PC-3 (cell line): ENCODE measurements at places on chromosomes 16 and 17.

DNA sequence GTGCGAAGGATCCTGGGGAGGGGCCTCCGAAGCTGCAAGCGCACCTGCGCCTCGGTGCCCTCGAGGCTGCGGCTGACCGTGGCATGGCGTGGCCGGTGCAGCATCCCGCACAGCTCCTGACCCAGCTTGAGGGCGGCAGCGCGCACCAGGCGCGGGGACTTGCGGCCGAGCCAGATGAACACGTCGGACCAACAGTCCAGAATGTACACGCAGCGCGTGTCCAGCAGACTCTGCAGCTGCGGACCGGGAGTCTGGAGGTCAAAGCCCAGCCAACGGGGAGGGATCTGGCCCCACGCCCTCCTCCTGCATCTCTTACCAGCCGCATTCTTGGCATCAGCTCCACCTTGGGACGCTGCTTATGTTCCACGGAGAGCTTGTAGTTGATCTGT, 10.9 kb downstream of the FLII start:
- no peak for DNase-seq

GRCh38 chr17:44745301-44745700, 13.5 kb upstream of the ADAM11 start:
- DNase-seq: no peak

GRCh38 chr17:61618950-61619349, 27.9 kb upstream of the NACA2 start:
- no peak for DNase-seq

- no peak for DNase-seq
Measured at GRCh38 chr16:70711211-70712031, 25.6 kb upstream of the MTSS2 start.

DNA sequence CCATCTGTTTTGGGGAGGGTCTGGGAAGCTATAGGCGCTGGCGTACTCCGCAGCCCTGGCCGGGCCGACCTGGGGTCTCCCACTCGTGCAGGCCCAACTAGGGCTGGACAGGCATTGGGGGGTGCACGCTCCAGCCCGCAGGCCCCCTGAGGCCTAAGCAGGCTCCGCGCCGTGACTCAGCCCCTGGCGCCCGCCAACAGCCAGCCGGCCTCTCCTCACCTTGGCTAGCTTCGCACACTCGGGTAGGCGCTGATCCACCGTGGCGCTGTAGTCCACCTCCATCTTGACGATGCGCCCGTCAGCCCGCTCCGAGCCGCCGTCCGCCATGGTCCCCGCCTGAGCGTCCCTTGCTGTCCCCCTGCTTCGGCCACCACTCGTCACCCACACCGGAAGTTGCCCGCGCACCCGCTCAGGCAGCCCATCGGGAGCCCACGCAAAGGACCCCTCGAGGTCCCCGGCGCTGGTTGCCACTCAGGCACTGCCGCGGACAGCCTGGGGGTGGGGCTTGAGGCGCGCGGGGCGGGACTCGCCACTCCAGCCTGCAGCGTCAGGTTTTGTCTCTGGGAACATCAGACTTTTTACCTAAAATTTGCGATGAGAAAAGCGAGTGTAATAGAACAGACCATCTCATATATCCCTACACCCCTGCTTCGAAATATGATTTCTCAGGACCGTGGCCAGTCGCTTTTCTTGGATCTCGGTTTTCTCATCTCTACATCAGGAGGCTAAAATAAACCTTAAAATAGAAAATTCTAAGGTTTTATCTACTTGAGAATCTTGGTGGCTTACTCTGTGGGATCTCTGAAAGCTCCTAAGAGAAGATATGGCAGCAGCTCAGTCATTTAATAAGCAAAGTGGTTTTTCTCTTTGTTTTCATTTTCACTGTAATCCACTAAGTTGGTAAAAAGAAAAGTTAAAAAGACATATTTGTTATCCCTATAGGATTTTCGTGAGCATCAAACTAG, at the start of gene PSMD12:
TSS of gene PSMD12 (minus strand) at position 385 of the 965 bp plus-strand sequence. CDS start at position 327, 58 bp downstream.
- DNase-seq: peak; percentile 95
